ENCODE measurements at places on chromosomes 7 and 10.

GRCh38 chr10:66819691-66820090 lies 106.1 kb upstream of the LRRTM3 start:
- no peak for DNase-seq

DNA sequence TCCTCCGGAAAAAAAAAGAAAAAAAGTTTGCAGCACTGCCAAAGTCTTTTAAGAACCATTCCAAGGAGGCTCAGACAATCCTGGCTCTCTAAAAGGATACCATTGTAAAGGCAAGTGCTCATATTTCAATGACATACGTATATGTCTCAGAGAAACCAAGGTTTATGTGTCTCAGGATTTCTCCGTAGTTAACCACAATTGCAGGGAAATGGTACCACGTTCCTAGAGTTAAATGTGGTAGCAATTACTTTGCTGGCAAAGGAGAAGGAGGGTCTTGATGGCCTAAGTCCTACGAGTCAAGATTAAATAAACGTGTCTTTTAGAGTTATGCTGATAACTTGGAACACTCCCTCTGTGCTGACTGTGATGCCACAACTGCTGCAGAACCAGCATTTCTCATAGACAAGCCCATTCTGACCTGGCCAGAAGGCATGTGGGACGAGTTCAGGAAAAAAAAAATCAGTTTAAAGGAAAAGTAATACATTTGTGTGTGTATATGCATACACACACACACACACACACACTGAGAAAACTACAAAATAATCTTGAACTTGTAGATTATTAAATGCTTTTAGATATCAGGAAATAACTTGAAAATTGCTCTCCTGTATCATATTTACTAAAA lies 245.9 kb downstream of the FGFR2 start:
- DNase-seq: no peak

- DNase-seq: no peak
These were observed 112.3 kb downstream of the VWC2 start for GRCh38 chr7:49885593-49886285.

- DNase-seq: no peak
These were observed 809.5 kb upstream of the CELF2 start for GRCh38 chr10:10208196-10208595.

- no peak for DNase-seq
These were observed 269.6 kb upstream of the NEBL start for GRCh38 chr10:21166557-21167287.

- peak; percentile 79 for DNase-seq
These were observed 14.8 kb downstream of the ADAM8 start for GRCh38 chr10:133261726-133262325.

- DNase-seq: no peak
These were observed 266 bp upstream of the MDFIC start for GRCh38 chr7:114921631-114922025.

GRCh38 chr10:60883187-60883586 lies 60.8 kb downstream of the RHOBTB1 start:
- peak; percentile 5 for DNase-seq

- DNase-seq: no peak
These were observed 31.3 kb downstream of the DNAJC9 start for GRCh38 chr10:73215749-73216148.

DNA sequence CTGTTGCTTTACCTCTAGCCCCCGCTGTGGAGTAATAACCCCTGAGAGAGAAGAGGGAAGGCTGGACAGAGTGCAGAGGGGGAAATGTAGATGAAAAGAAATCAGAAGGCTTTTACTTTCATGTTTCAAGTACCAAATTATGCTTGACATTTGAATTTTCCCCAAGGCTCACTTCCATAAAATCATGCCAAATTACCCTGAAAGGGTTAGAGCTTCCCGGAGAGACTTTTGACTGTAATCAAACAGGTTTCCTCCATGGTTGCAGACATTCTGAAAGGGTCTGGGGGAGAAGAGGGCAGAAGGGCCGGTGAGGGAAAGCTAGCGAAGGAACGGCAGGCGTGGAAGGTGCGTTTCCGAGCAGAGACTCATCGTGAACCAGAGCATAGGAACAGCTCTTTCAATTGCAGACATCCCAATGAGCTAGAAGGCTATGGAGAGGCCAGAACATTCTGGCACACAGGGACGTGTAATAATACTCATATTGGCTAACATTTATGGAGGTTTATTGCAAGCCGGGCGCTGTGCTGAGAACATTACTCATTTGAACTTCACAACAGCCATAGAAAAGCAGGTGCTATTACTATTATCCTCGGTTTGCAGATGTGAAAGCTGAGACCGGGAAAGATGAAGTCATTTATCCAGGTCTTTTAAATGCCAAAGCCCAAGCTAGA lies 620.8 kb upstream of the AUTS2 start:
- DNase-seq: no peak

- no peak for DNase-seq
These were observed 19.6 kb upstream of the CFAP46 start for GRCh38 chr10:132961787-132962622.

GRCh38 chr7:127252377-127252713 lies 396 bp downstream of the GRM8 start:
- DNase-seq: no peak

DNA sequence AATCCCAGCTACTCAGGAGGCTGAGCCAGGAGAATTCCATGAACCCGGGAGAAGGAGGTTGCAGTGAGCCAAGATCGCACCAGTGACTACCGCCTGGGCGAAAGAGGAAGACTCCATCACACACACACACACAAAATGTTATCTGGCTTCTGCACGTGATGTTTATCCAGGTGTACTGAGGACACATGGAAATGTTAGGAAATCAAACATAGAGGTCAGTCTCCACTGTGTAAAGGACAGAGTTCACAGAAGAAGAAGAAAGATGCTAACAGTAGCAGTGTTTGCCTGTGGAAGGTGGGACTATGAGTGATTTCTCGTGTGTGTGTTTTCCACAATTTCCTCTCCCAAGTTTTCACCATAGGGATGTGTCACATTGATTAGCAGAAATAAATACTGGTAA lies 256.9 kb downstream of the ELMO1 start:
- DNase-seq: no peak

- DNase-seq: no peak
These were observed 216.9 kb downstream of the DYNC1I1 start for GRCh38 chr7:95989301-95989700.

DNA sequence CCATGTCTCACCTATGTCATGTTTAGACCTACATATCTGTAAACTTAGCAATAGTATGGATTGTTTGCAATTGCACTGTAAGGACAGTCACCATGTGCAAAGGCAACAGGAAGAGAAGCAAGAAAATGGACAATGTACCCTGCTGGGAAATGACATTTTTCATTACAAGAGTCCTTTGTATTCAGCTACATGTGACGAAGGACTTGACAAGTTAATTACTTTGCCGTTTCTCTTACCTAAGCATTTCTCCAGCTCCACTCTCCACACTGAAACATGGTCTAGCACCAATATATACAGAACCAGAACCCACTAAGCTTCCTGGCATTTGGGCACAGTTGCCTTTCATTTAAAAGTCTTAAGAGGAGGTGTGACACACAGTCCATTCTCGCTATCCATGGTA lies 76.6 kb upstream of the PFKP start:
- no peak for DNase-seq

GRCh38 chr10:62011558-62011957 lies 110.1 kb downstream of the ARID5B start:
- no peak for DNase-seq

- DNase-seq: no peak
These were observed 226.4 kb downstream of the MAGI2 start for GRCh38 chr7:79227044-79227443.

GRCh38 chr10:50991456-50992355 lies 82.6 kb upstream of the PRKG1 start:
- DNase-seq: no peak

DNA sequence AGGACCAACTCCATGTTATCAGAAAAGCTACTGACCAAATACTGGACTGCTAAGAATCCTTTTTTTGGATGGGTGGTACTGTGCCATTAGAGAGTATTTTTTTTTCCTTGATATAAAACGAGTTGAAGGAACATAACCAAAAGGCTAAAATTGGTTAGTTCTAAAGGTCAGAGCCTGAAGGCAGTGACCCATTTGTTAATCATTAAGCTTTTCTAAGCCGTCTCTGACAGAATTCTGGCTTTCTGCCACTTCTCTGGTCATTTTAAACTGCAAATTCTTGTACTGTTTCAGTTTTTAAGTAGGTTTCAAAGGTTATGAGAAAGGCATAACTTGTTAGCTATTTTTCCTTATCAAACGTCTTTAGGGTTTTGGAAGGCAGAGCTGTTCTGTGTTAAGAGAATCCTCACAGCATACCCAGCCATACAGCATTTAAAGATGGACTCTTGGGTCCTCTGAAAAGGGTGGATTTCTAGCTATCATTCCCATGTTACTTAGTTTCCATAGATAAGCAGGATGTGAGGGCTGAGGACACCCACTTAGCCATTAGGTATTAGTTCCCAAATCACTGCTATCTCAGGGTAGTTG lies 196.8 kb downstream of the RNLS start:
- no peak for DNase-seq

DNA sequence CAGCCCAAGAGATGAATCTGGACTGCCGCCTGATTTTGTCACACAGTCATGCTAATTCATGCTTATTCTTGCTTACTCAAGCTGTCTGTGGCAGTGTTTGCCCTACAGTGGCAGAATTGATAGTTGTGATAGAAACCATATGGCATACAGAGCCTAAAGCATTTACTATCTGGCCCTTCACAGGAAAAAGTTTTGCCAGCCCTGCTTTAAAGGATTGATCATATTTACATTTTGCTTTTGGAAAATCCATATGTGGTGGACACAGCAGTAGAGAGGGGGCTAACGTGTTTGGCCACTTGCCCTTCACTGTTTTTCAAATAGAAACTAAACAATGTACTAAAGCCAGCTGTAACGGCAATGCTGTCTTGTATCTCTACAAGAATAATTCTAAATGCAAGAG lies 974.0 kb upstream of the GHITM start:
- DNase-seq: no peak

DNA sequence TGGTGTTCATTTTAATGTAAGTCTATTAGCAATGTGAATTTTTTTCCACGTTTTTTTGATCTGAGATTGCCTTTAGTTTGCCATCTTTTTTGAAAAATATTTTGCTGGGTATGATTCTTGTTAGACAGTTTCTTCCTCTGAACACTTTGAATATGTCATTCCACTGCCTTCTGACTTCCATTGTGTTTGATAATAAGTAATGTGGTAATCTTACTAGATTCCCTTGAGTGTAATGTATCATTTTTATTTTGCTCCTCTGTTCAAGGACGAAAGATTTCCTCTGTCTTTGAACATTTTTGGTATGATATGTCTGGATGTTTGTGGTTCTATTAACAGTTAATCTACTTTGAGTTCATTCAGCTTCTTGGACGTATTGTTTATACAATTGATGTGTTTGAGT lies 371.4 kb downstream of the SUGCT start:
- no peak for DNase-seq

DNA sequence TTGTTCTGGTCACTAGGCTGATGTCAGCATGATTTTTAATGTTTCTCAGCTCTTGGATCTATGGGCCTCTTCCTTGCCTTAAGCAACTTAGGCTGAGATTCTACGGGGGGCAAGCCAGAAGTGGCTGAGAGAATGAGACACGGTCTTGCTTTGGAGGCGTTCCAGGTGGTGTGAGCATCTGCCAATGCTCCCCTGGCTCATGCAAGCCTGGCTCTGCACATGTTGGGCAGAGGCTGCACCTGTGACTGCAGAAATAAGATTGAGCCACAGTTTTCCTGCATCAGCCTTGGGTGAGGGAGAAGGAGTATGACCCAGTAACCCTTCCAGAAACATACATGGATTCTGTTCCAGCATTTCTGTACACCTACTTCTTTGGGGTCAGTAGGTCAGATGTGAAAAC lies 41.9 kb downstream of the C10orf120 start:
- no peak for DNase-seq

- DNase-seq: no peak
These were observed 105.7 kb downstream of the DNAJB6 start for GRCh38 chr7:157442456-157442855.

GRCh38 chr10:132397671-132398565 lies 918 bp downstream of the PWWP2B start:
- peak; percentile 83 for DNase-seq

- no peak for DNase-seq
These were observed 4.1 kb downstream of the KNDC1 start for GRCh38 chr10:133163889-133164815.

DNA sequence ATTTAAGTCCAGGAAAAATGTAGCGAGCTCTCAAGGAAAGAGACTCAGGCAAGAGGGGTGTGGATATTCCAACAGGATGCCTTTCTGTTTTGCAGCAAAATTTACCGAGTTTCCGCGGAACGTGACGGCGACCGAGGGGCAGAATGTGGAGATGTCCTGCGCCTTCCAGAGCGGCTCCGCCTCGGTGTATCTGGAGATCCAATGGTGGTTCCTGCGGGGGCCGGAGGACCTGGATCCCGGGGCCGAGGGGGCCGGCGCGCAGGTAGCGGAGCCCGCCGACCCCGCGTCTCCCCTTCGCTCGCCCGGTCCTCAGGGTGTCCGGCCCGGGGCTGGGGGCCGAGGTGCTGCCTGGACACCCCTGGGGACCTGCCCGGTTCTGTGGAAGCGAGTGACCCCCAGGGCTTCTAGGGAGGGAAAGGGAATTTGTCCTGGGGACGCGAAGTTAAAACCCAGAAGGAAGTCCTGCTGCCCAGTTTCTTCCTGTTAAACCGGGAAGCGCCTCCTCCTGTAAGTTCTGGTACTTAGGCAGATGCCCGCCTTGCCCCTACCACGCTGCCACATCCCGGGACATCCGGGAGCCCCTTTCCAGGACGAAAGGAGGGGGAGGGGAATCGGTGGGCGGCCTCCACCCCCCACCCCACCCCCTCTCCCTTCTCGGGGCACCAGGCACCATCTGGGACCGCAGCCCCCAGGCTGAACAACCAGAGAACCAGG lies 2.5 kb downstream of the VSTM2A start:
- no peak for DNase-seq

DNA sequence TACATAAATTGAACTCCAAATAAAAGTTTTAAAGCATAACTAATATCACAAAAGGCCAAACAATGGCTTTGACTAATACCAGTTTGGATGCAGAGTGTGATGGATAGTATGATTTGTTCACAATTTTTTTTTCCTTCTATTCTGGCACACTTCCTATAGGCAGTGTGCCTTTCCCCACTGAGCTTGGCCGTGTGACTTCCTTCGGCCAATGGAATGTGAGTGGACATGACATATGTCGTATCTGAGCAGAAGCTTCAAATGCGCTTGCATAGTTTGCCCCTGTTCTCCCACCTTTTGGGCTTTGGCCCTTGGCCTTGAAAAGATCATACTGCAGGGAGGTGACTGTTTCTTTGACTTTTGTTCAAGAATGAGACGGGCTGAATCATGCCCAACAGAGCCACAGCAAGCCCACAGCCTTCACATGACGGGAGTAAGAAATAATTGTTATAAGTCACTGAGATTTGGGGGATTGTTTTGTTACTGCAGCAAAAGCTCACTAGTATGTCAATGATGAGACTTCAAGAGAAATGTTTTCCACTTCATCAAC lies 279.9 kb upstream of the NEBL start:
- DNase-seq: no peak

Measured in RKO (cell line).